GM04504 (cell line): ENCODE measurements at places on chromosomes 4 and X.

- no peak for DNase-seq
Observed at GRCh38 chr4:45795135-45795534, 328.7 kb downstream of the GABRG1 start.

DNA sequence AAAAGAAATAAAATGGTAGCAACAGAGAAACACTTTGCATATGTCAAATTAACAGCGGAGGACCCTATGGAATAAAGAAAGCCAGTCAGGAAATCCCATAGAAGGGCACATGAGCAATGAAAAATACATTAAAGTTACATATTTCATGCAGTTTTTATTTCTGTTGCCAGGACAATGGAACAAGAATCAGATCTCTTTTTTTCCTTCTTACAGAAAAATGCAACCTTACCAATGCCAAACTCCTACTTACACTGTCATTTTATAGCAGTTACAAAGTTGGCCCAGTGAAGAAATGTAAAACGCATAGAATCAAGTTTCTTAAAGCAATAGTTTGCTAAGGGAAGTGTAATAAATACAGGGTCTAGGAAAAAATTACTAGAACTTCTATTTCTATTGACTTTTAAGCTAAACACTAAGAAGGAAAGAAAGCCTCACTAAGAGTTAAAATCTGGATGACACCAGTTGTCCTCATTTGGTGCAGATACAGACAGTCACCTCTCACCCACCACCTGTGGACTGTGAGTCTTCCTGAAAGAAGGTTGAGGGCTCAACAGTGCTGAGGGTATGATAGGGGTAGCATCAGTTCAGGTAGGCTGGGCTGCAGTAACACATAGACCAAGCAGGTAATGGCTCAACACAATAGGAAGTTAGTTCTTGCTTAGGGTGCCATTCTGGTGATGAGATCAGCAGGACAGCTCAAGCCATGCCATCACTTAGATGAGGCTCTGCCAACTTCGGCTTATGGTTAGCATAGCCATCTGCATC is 224.6 kb downstream of the ANAPC10 start:
- no peak for DNase-seq

DNA sequence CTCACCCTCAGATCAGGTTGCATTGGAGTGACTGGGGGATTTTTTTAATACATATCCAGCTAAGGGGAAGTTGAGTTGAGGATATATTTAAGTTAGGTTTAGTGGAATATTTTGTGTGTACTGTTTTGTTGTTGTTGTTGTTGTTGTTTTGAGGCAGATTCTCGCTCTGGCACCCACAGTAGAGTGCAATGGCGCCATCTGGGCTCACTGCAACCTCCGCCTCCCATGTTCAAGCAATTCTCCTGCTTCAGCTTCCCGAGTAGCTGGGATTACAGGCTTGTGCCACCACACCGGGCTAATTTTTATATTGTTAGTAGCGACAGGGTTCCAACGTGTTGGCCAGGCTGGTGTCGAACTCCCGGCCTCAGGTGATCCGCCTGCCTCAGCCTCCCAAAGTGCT is 38.6 kb upstream of the ATP6AP2 start:
- no peak for DNase-seq

- no peak for DNase-seq
Observed at GRCh38 chr4:188596021-188596420, 456.8 kb downstream of the TRIML1 start.

GRCh38 chrX:138014577-138014976 is 448.6 kb downstream of the ZIC3 start:
- DNase-seq, result no peak

GRCh38 chr4:39312816-39313215 is 53.3 kb downstream of the RFC1 start:
- no peak for DNase-seq

- DNase-seq, result no peak
Observed at GRCh38 chrX:120029354-120029753, 48.1 kb downstream of the RHOXF2B start.

GRCh38 chr4:184747034-184747830 is 13.3 kb upstream of the CENPU start:
- DNase-seq, result no peak

DNA sequence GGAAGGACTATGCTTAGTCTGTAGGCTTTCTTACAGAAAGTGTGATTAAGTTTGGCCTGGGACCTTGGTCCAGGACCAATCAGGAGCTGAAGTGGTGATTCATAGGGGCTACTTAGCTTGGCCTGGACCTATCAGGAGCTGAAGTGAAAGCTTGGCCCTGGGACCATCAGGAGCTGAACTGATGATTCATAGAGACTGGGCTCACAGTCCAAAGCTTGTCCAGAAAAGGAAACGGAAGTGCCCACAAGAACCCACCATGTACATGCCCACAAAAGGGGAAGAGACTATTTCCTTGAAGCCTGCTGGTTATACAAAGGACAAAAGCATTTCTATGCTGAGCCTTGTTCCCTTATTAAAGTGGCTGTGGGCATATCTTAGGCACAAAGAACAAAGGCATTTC is 12.6 kb downstream of the TENT5D start:
- no peak for DNase-seq

DNA sequence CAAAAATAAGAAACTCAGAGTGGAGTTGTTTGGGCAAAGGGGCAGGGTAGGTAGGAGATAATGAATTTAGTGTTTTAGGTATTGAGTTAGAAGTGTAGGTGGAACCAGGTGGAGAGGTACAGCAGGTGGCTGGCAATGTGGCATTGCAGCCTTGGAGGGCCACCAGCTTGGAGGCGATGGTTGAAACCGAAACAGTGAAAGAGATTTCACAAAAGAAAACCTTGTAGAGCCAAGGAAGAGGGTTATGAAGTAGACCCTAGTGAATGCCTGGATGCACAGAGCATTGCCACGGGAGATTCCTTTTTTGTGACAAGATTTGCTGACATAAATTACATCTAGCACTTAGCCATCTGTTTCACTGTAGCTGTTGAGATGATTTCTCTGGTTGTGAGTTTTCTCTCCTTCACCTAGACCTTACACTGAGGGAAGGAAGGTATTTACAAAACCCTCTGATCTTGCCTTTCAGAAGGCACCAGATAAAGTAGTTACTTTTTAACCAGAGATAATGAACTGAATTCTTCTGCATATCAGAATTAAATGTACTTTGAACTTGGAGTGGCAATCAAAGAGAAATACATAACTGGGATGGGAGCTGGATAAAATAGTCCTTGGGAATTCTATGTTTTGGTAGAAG is 104.1 kb upstream of the CASK start:
- DNase-seq, result no peak

DNA sequence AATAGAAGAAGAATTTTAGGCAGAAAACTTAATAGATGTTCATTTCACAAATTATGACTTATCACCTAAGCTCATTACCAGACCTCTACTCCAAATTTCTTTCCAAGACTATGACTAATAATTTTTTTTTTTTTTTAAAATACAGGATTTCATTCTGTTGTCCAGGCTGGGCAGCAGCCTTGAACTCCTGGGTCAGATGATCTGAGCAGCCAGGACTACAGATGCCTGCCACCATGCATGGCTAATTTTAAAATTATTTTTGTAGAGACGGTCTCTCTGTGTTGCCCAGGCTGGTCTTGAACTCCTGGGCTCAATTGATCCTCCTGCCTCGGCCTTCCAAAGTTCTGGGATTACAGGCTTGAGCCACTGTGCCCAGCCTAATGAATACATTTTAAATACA is 119.2 kb downstream of the ARHGAP10 start:
- no peak for DNase-seq

DNA sequence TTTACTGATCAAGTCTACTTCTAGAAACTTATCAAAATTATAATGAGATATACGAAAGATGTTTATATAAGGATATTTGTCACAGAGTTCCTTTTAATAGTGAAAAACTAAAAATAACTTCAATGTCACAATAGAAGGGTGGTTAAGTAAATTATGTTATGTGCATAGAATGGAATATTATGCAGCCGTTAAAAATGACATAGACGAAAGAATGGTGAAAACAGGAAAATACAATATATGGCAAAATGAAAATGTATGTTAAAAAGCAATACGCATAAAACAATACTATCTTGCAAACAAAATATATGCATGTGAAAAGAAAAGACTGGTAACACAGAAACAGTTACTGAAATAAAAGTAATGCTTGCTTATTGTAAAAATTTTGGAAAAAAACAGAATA is 19.1 kb downstream of the ZDHHC9 start:
- DNase-seq, result no peak

GRCh38 chr4:86564795-86565194 is 29.3 kb upstream of the PTPN13 start:
- no peak for DNase-seq

GRCh38 chr4:13541720-13542576 is 2.4 kb downstream of the NKX3-2 start:
- no peak for DNase-seq

- DNase-seq, result peak; percentile 12
Observed at GRCh38 chrX:15882704-15883539, 28.3 kb upstream of the AP1S2 start.

DNA sequence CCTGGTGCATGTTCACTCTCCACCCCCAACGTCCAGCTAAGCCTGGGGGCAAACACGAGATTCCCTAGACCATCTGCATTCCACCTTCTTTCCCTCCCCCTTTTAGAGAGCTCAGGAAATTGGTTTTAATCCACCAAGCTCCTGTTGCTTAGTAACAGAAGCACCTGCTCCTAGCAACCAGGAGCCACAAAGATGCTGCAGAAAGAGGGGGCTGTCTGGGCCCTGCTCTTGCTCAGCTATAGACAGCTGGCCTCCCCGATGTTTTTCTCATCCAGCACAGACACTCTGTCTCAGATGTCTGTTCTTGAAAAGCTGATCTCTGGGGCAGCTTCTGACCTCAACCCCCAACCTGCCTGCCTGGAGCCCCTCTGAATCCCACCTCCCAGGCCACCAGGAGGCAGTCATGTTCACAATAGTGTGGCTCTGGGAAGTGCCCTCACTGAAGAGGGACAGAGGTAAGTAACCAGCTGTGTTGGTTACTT is 71.5 kb downstream of the SLC16A2 start:
- DNase-seq, result no peak

DNA sequence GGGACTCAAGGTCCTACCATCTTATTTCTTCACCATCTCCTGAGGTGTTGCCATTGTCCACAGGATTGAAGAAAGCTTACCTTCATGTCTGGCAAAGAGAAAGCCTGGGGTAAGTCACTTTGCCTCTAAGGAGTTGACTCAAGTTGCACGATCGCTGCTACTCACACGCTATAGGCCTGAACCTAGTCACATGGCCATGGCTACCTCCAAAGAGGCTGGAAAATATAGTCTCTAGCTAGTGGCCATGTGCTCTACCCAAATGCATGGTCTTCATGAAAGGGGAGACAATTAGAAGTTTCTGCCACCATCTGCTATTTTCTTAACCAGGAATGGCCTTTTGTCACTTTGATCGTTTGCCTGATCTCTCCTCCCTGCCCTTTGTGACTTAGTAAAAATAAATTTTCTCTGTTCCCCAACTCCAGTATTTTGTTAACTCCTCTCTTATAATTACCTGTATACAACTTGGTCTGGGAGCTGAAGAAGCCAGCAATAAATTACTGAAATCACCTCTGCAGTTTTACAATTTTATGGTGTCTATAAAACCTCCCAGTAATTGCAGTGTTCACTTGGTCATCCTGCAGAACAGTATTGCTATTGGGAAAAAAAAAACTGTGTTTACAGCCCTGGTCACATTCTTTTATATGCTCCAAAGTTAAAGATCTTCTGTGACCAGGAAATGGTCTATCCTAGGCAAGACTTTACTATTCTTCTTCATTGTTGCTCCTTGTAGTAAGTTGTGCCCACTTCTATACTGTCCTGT is 126.7 kb upstream of the TSPAN5 start:
- DNase-seq, result no peak

DNA sequence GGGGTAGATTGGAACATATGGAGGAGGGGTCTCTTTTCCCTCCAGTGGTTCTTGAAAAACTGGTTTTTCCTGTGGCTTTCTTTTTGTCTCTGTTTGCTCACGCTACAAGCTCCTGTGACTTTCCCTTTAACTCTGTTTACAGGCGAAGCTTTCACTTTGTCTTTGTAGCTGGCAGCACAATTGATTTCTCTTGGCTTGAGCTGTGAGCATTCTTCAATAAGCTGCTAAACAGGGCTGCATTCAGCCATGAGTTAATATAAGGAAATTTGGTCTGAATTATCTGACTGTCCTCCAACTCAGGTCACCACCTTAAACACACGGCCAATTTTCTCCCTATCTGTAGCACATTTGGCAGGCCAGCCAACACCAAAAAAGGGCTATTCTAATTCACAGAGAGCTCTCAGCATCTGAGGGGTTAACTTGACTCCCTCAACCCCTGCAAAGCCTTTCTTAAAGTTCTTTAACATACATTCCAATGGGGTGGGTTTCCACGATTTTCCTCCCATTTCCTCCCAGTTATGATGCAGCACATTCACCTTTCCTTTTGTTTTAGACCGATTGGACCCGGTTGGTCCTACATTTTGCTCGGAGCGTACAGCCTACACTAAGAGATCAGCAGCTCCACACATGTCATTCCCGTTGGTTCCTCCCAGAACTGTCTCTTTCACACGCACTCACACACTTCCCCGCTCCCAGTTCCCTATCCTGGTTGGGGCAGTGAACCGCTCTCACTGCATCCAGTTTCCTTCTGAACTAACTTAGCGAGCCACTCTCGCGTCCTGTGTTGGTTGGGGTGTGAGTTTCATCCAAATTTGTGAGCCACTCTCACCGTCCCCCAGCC is 45.4 kb downstream of the UGT2A3 start:
- DNase-seq, result no peak

DNA sequence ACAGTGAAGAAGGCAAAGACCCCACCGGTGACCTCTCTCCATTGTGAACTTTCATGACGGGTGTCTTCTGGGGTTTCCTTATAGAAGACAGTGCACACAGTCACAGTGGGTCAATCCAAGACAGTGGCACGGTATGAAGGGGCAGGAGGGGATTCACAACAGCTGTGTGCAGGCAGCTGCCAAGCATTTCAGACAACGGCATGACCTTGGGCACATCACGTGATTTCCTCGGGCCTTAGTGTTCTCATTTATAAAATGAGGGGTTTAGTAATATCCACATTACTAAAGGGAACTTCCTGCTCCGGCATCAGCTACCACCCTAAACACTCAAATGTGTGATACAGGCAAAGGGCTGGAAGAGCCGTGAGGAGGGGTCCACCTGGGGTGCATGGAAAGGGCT is 42.9 kb downstream of the RBM47 start:
- DNase-seq, result no peak

- DNase-seq, result no peak
Observed at GRCh38 chr4:76974150-76974549, 24.6 kb downstream of the SEPTIN11 start.

DNA sequence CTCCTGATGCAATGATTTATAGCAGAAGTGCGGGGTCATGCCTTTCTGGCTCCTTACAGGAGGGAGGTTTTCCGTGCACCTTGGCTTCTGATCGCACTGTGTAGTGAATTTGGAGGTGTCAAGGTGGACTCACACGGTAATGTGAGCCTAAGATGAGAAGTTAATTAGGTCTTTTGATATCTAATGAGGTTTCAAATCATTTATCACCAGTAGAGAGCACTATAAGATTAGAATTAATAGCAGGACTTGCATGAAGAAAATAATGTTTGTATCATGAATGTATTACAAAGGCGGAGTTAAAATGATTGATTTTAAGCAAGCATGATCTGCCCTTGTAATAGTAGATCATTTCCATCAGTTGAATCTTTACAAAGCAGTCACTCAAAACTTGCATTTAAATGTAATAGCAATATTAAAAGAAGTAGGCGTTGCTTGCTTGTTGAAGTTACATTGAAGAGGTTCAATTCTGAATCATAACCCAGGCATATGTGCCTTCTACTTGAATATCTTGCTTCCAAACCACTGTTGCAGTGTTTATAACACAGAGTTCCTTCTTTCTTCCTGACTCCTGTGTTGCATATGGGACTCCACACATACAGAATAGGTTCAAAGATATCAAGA is 152.1 kb downstream of the FMR1NB start:
- DNase-seq, result no peak
